ENCODE measurements at places on chromosomes 11 and 22. TPM values are rescaled to one million over a fixed set of nuclear protein-coding genes. Genes with fewer than 3 reads are reported as not detected.

TLCD5 gene
- 23.1 TPM for total RNA-seq

ANAPC15 gene
- total RNA-seq = 66.6 TPM

- no peak for DNase-seq
Observed at GRCh38 chr11:57646194-57646798, 3.4 kb downstream of the YPEL4 start.

DNA sequence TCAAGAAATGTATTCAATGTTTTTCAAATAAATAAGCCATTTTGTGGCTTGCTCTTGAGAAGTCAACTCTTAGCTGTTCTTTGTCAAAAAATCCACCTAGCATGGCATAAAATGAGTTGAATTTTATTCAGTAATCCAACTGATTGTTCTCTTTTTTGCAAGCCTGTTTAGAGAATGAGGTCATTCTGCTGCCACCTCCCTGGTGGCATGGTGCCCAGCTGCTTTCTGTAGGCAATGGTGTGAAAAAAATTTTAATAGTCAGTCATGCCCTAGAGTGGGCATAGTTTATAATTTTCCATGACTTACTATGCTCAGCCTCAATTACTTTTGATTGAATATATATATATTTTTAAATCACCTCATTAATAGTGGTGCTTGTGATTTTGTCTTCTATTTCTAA is 177.2 kb downstream of the INSC start:
- DNase-seq = no peak

- DNase-seq = no peak
Observed at GRCh38 chr11:122882189-122882856, at the start of gene JHY. JHY (plus strand) TSS chr11:122882759; CDS start chr11:122885850, 3,091 bp downstream.

DNA sequence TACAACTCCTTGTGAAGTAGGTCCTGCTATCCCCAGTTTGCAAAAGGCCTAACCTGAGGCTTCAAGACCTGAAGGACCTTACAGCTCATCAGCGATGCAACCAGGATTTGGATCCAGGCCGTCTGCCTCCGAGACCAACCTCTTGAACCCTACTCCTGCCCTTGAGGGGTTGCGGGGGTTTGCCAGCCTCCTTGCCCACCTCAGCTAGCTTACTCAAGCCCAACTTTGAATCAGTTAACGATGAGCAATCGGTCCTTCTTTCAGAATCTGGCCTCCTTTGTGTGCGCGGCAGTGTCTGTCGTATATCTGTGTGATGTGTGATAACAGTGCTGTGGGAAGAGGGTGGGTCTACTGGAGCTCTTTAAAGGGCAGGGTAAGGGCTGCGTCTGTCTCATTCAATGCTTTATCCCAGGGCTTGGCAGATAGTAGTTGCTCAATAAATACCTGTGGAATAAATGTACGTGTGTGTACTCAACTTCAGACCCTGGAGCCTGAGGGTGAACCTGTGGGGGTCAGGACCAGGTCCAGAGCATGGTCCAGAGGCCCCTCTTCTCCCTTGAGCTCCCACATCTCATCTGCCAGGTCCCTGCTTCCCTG is 3.2 kb downstream of the CHRM1 start:
- no peak for DNase-seq

DNA sequence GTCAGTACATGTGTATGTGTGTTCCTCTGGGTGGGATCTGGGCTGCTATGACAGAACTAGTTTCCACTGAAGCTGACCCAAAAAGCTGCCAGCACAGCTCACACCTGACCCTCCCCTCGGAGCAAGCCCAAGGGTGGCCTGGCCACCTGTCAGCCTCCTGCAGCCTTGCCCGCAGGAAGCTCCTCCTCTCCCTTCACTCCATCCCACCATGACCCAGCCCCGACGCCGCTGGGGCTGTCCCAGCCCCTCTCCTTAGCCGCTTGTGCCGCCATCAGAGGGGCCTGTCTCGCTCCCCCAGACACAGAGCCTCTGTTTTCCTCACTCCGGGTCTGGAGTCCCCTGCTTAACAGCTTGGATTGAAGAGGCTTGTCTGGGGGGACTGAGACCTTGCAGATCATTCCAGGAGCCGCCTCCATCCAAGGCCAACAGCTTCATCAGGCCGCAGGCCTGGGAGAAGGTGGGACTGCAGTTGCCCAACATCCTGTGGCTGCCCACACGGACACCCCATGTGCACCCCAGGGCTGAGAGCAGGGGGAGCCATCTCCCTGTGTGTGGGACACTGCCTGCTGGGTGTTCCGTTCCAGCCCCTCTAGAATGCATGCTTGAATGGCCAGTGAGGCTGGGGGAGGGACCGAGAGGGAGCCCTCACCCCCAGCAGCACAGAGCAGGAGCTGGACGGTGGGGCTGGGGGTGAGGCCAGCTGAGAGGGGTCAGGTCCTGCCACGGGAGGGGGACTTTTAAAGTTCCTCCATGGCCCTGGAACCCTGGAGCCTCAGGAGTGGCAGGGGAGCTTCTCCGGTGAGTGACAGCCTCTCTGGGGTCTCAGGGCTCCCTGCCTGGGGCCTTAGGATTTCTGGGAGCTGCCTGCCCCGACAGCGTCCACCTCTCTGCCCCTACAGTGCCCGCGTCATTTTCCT is 696 bp downstream of the MRGPRF start:
- DNase-seq = no peak
